ENCODE measurements at places on chromosomes 7 and 10.

GRCh38 chr7:121211253-121211652 is 117.5 kb upstream of the WNT16 start:
- DNase-seq, result no peak

GRCh38 chr10:29227201-29227600 is 61.7 kb upstream of the LYZL1 start:
- no peak for DNase-seq

GRCh38 chr7:46157404-46157803 is 236.3 kb upstream of the IGFBP3 start:
- DNase-seq, result no peak

GRCh38 chr7:139895141-139895829 is 66.2 kb downstream of the TBXAS1 start:
- no peak for DNase-seq

GRCh38 chr10:48773580-48773979 is 88.9 kb downstream of the WDFY4 start:
- DNase-seq, result no peak

DNA sequence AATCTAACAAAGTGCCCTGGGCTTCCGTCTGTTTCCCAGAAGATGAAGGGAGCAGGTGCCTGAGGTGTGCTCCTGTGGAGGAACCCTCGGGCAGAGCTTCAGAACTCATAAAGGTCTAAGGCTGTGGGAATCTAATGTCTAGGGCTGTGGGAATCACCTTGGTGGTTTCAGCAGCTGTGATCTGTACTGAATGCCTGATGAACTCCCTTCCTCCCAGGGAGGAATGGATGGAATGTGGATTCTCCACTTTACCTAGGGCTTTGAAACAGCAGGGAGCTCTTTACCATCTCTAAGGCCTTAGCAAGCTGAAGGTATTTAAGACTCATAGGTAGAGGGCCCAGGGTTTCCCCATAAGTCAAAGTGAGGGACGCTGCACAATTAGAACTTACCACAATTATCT is 36.0 kb upstream of the SEMA3E start:
- DNase-seq, result no peak

- no peak for DNase-seq
These were observed 7.3 kb downstream of the KLRG2 start for GRCh38 chr7:139476139-139476538.

DNA sequence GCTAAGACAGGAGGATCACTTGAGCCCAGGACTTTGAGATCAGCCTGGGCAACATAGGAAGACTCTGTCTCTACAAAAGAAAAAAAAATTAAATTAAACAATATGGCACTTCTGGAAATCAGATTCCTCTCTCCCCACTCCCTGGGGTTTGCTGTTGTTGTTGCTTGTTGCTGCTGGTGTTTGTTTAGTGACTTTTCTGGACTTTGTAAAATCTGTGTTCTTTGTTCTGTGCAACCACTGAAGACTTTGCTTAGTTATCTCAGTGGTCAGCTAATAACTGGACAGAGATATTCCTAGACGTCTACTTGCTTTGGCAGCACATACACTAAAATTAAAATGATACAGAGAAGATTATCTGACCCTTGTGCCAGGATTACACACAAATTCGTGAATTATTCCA is 10.3 kb upstream of the WIPI2 start:
- DNase-seq, result no peak

DNA sequence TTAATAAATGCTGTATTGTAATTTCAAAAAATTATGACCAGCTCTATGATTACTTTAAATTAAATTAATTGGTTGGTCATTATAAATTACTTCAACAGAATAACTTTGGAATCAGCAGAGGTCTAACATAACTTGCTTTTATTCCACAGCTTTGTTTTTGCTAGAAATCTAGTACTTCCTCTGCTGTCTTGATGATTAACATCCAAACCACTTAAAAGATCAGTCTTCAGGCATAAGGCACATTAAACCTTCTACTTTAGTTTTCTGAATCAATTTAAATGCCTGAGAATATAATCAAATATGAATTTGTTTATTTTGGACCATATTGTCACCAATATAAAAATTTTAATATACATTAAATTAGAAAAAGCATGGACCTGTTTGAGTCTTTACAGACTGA is 465.3 kb downstream of the ARL4A start:
- DNase-seq, result no peak

GRCh38 chr7:97078023-97078969 is 39.2 kb upstream of the SDHAF3 start:
- no peak for DNase-seq

GRCh38 chr7:12788171-12788570 is 100.7 kb downstream of the ARL4A start:
- no peak for DNase-seq

GRCh38 chr7:47636081-47636432 is 54.1 kb upstream of the TNS3 start:
- DNase-seq, result no peak

- DNase-seq, result peak; percentile 47
These were observed 642 bp downstream of the STK32C start for GRCh38 chr10:132306864-132307751.

GRCh38 chr10:133616371-133617130 is 10.0 kb downstream of the FRG2B start:
- no peak for DNase-seq

DNA sequence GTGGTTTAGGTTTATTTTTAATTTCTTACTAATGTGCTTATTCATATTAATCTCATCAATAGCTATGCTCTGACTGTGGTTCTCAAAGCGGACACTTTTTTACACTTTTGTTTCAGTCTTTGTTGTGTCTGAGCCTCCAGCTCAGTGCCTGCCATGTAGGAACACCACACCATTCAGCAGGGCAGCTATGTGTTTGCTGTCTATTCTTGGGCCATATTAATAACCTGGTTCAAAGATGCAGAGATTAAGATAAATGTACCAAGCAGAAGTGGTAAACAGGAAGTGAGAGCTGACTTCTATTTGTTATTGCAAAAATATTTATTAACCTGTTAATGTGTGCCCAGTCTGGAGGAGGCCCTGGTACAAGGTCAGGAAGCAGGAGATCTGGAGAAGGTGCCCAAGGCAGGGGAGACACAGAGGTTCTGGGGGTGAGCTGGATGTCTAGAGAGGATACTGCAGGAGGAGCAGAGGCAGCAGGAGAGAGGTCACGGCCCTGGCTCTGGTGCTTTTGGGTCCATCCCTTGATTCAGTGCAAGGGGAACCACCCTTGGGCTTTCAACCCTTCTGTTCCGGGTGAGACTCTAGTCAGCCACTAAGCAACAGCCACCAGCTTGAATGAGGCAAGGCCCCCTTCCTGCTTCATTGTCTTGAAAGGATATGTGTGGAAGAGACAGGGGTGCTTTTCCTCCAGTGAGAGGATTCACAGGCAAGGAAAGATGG is 1.9 kb downstream of the TBXAS1 start:
- DNase-seq, result no peak

- DNase-seq, result no peak
These were observed 32.6 kb upstream of the CBLL1 start for GRCh38 chr7:107711301-107711700.

- no peak for DNase-seq
These were observed 463.5 kb upstream of the TEX47 start for GRCh38 chr7:89259085-89259484.

GRCh38 chr7:44972562-44972961 is 6.3 kb downstream of the MYO1G start:
- no peak for DNase-seq

GRCh38 chr10:42982891-42983506 is 93.9 kb upstream of the RET start:
- DNase-seq, result no peak

DNA sequence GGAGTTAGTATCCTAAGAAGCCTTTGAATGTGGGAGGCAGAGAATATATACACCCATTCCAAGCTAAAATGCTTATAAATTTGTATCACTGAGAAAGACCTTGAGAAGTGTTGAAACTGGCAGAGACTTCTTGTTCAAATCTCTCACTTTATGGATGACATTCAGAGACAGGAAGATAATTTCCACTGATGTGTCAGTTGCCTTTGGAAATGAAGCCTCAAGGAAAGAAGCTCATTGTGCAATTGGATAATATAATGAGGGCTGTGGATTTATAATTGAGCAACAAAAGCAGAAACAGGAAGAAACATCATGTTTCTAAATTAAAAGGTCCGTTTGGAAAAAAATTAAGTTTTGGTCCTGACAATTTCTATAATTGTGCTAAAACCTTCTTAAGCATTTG is 789.9 kb upstream of the IGFBP3 start:
- DNase-seq, result no peak

- DNase-seq, result no peak
These were observed 8.3 kb downstream of the FGF8 start for GRCh38 chr10:101767600-101767945.

DNA sequence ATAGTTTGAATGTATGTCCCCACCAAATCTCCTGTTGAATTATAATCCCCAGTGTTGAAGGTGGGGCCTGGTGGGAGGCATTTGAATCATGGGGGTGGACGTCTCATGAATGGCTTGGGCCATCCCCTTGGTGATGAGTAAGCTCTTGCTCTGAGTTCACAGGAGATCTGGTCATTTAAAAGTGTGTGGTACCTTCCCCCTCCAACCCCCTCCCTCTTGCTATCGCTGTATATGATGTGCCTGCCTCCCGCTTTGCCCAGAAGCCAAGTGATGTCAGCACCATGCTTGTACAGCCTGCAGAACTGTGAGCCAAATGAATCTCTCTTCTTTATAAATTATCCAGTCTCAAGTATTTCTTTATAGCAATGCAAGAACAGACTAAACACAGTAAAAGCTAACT is 103.0 kb downstream of the CNOT4 start:
- DNase-seq, result no peak
